ENCODE measurements at places on chromosomes 5 and 9.

DNA sequence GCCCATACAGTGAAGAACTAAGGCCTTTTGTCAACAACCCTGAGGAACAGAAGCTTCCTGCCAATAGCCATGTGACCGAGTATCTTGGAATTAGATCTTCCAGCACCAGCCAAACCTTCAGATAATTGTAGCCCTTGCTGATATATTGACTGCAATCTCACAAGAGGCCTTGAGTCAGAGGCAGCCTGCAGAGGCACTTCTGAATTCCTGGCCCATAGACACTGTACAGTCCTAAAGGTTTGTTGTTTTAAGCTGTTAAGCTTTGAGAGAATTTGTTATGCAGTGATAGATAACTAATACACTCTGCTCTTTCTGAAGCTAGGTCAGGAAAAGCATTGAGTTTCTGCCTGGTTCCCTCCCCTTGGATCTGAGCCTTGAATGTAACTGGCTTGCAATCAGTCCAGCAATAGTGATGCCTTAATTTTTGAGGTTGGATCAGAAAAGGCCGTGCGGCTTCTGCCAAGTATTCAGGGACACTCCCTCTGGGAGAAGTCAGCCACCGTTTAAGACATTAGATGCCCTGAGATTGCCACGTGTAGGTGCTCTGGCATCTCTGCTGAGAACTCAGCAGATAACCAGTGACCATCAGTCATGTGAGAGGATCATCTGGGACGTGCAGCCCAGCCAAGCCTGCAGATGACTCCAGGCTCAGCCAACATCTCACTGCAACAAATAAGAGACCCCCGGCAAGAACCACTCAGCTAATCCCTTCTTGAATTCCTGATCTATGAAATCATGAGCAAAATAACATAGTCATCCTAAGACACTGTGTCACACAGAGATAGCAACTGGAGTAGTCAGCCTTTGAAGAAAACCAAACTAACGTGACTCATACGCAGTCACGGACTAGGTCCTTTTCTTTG is 126.8 kb upstream of the STC2 start:
- DNase-seq: peak; percentile 100

GRCh38 chr5:68381060-68381459 is 165.5 kb downstream of the PIK3R1 start:
- no peak for DNase-seq

DNA sequence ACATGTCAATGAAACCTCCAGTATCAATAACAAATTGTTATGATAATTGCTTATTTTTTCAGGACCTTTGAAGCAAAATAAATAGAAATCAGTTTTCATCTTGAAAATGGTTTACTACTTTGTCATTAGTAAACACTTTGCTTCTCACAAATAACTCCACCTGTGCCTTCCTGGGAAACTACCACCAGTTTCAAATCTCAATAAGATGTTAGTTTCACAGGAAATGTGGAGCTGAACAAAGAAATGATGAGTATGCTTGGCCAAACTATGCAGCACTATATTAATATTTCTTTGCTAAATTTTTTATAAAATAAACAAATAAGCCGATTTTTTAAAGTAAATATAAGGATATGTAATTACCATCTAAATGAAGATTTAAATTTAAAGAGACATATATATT is 221.5 kb upstream of the HAPLN1 start:
- DNase-seq: no peak

DNA sequence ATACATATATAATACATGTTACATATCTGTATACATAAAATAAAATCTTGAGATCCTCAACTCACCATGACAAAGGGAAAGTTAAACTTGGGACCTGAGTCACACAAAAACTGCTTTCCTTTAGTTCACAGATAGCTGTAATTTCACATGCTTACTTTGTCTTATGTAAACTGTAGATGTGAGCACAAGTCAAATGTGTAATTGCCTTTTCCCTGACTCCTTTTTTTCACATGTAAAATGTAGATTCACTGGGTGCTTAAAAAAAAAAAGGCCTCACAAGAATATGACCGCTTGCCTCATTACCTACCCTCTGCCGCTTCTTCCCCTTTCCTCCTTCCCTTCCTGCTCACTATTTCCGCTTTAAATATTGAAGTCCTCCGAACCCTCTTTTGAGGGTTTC is 21.9 kb upstream of the FAM169A start:
- DNase-seq: no peak

Data from RCC 7860 (cell line).